ENCODE measurements at places on chromosomes 1 and 21.

DNA sequence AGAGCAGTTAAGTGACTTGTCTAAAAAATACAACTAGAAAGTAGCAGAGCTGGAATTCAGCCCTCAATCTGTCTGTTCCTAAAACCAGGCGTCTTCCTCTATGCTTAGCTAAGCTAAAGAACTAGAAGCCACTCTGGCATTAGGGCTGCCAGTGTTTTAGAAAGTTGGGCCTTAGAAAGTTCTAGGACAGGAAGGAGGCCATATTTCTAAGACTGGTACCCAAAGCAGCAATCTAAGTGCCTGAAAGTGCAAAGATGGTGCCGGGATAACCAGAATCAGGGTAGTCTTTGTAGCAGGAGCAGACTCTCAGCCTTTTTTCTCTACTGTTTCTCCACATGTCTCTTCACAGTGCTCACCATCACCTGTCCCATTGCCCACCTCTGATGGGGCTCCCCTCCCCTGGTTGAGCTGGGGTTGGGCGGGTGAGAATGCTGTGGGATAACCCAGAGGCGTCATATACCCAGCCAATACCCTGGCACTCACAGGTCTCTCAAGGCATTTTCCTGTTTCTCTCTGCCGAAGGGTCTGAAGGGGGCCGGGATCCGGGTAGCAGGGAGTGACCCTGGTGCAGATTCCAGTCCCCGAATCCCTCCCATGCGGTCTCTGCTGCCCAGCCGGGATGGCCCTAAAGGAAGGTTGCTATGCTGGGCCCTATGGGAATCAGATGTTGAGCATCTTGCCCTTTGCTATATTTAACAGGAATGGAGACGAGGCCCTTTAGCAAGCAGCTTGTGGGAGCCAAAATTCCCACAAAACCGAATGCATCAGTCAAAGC, 1.1 kb upstream of the RCSD1 start:
- no peak for DNase-seq

DNA sequence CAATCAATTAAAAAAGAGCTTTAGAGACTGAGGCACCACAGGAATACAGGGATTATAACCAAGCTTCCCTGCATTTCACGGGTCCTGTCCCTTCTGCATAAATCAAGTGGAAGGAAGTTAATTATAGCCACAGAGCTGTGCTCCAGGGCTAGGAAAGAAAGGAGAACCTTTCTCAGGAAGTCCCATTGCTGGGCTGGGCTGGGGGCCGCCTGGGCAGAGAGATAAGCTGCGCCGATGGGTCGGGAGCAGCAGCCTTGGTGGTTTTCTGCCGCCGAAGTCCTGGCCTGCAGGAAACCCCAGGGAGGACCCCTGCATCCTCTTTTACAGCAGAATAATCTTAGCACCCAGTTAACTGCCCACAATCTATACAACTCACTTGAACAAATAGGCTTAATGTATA, 12.6 kb upstream of the CD34 start:
- no peak for DNase-seq

DNA sequence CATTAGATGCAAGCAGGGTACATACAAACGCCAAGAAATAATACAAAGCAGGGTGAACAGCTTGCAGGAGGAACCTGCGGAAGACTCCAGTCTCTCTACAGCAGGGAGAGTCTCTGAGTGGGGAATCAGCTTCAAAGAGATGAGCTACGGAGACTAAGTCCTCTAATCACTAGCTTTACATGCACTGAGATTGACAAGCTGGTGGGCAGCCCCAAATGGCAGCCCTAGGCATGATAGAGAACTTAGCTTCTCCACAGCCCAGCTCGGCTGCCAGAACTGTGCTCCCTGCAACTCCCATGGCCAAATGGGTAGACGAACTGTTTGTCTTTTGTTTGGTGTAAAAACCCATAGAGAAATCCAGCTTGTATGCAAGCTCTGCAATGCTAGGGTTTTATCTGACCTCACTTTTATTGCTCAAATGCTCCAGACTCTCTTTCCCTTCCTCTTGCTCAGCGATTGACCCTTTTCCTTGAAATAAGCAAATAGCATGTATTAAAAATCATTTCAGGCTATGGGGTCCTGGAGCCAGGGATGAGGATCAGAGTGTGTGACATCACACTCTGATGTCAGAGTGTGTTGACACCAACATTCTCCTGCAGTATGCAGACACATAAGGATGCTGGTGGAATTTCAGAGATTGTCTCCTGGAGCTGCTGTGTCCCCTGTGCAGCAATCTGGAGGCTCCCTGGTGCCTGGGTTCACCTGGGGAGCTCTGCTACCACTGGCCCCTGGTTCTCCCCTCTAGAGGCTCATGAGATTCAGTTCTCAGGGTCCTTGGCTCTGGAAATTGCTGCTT, 238.5 kb downstream of the TTLL7 start:
- no peak for DNase-seq

GRCh38 chr1:70961374-70961975, 86.1 kb downstream of the PTGER3 start:
- DNase-seq: no peak

GRCh38 chr1:100413035-100413434, 60.7 kb downstream of the CDC14A start:
- no peak for DNase-seq

GRCh38 chr1:236921610-236922009, 82.6 kb downstream of the MT1HL1 start:
- DNase-seq: no peak

GRCh38 chr1:109493805-109494539, at the start of gene CYB561D1:
TSS of gene CYB561D1 (plus strand) at chr1:109494094. CDS start at chr1:109494140, 46 bp downstream.
- DNase-seq: peak; percentile 90

GRCh38 chr1:169048043-169048442, 58.4 kb upstream of the ATP1B1 start:
- DNase-seq: no peak

- DNase-seq: no peak
These were observed 60.5 kb upstream of the DPT start for GRCh38 chr1:168789501-168789900.

GRCh38 chr1:92184632-92185031, 33.1 kb upstream of the C1orf146 start:
- DNase-seq: no peak

DNA sequence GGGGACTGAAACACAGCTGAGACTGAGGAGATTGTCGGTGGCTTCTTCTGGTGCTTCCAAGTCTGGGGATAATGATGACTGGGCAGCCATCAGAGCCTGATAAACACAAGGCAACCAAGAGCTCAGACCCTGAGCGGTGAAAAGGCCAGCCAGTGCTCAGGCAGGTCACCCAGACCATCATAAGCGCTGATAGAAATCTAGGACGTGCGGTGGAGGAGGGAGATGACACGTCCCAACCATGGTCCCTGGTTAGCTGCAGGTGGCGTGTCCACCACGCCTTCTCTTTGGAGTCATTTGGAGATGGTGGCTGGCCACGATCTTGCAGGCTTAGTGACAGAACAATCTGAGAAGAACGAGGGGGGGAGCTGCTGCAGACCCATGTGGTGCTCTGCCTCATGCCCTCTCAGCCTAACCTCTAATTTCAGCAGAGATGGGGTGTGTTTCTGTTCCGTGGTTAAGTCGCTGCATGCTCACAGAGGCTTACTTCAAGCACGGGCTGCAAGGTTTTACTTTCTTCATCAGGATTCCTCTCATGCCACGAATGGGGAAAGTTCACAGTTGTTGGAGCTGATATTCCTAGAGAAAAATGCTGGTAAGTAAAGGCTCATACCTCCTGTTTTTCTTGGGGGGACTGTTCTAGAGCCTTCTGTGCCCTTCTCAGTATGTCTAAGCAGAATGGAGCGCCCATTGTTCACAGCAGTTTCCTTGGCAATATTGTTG, 17.4 kb upstream of the IGSF5 start:
- no peak for DNase-seq

GRCh38 chr1:96370757-96371156, 350.8 kb upstream of the PTBP2 start:
- no peak for DNase-seq

DNA sequence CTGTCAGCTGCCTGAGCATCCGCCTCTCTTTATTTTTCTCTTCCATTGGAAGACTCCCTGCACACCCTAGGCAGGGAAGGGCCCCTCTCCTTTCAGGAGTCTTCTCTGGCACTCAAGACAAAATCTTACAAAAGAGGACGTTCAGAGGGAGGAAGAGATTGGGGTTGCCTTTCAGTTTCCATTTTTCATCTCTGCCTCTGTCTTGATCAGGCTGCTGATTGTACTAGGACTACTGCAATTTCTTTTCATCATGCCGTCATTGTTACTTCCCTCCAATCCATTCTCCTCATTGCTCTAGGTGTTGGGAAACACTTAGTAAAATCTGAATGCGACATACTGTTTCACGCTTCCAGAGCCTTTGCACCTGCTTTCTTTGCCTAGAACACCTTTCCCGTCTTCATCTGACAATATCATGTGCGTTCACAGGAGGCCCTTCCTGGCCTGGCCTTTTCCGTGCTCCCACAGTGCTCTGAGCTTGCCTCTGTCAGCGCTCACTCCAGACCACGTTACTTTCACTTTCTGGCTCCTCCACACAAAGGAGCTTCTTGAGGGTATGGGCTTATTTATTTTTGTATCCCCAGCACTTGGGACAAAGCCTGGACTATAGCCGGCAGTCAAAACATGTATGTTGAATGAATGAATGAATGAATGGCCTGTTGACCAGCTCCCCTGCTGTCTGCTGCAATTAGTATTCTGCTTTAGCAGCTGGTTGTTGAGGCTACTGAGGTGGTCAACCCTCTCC, 10.9 kb downstream of the LRRC71 start:
- DNase-seq: no peak

GRCh38 chr1:178127482-178128191, 33.7 kb downstream of the RASAL2 start:
- DNase-seq: no peak

DNA sequence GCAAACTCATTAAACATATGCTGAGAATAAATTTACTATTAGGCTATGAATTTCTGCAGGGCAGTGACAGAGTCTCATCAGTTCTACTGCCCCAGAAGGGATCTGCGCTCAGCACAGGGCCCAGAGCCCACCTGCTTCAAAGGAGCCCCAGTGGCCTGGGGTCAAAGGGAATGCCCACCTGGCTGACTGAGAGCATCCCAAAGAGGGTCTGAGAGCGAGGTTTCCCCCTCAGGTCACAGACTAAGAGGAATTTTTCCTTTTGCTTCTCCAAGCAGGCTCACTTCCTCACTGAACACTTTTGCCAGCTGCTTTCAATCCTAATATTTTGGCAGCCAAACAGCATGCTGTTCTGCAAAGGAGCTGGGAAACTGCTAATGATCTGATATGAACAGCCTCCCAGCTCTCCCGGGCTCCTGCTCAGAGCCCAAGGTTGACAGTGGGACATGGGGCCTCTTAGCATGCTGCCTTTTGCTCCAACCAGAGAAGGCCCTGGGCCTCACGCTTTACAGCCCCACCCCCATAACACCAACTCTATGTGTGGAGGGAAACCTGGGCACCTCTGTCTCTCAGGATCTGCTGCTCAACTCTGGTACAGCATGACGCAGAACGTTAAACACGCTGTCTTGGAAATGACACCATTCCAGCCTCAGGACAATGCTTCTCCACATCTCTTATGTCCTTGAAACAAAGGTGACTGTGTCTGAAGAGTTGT, 70.7 kb upstream of the SYT6 start:
- no peak for DNase-seq

- no peak for DNase-seq
These were observed 49.1 kb upstream of the APOBEC4 start for GRCh38 chr1:183702087-183702812.

DNA sequence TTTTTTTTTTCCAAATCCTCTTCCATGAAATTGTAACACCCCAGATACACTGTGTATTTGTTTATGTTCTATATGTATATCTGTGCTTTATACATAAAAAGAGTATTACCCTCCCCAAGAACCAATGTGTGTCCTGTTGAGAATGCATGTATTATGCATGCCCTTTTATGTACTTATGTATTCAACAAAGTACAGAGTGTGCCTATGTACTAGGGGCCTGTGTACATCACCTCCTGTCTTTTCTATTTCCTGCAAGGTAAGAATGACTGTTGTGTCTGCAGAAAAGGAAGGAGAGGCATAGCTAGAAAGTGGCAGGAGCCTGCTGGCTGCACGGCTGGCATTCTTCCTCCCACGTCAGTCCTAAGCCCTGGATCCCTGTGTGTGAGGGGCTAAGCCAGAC, 7.0 kb downstream of the TMEM61 start:
- DNase-seq: no peak

DNA sequence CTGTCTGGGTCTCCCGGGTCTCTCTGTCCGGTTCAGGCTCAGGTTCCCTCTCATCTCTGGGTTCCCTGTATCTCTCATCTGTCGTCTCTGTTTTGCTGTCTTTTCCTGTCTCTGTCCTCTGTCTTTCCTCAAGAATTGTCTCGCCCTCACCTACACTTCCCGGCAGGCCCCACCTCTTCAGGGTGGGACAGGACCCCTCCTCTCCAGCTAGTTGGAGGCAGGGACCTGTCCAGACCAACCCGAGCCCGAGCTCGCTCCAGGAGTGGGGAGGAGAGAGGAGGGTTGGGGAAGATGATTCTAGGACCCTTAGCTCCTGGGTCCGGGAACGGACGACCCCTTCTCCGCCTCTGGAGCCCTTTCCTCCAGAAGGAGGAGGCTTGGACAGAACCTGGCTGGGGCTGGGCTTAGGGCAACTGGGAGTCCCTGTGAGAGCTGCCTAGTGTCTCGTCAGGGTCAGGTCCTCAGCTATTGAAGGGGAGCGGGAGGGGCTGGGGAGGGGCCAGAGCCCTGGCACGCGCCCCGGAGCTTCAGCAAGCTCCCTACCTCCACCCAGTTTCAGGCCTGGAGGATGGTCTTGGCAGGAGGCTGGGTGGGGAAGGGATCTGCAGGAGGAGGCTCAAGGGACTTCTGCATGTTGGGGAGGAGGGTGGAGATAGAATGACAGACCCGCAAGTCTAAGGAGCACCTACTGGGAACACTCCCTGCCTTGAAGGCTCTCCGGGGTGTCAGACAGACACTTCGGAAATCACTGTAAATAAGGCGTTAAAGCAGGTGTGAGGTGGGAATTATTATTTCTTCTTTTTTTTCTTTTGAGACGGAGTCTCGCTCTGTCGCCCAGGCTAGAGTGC, 26.3 kb upstream of the EPB41 start:
- peak; percentile 59 for DNase-seq

GRCh38 chr1:5887971-5888361, 104.3 kb downstream of the NPHP4 start:
- no peak for DNase-seq

DNA sequence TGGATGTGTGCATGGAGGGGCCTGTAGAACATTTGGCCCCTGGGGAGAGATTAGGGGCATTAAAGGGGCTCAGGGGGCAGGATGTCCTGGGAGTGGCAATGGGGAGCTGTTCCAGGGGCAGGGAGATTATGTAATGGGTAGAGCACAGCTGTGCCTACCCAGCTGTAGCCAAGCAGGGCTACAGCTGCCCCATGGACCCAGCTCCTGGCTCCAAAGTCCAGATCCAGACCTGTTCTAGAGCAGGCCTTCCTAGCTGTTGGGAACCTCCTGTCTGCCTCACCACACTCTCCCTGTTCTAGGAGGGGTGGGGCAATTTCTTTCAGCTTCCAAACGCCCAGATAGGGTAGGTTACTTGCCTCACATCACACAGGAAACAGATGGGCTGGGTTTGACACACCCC, 5.6 kb downstream of the RPS6KA1 start:
- no peak for DNase-seq

DNA sequence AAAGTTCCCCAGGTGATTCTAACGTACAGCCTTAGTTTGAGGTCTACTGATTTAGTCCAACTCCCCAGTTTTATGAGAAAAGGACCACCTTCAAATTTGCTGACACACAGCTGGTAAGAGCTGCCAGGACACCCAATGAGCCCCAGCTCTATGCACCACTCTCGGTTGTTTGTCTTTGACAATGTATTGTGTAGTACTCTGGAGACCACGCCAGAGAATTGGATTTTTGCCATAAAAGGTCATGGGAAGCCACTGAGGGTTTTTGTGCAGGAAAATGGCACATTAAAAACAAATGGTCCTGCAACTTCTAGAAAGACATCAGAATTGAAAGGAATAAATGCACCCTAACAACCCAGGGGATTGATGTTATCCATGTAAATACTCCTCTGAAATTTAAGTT, 7.1 kb upstream of the IER5 start:
- DNase-seq: no peak
